Hematopoietic multipotent progenitor cell treated with erythropoietin and hydrocortisone succinate and interleukin-3 and kit ligand, for 8 days (in vitro differentiated cells): ENCODE measurements at places on chromosomes 7 and 10.

DNA sequence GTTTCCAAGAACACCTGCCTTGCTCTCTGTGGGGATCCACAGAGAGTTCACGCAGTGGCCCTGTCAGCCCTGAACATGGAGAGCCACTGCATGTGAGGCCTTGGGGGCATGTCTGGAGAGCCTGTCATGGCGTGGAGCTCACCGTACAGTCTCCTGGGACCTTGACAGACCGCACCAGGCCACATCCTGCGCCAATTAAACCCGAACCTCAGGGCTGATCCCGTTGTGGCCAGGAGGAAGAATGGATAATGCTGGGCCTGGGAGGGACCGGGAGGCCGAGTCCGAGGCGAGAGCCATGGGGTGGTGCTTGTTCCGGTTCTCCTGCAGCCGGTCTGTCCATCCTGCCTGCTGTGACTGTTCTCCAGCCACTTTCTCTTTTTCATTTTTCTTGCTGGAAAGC is 68.7 kb downstream of the DNAJB6 start:
- no peak for DNase-seq

DNA sequence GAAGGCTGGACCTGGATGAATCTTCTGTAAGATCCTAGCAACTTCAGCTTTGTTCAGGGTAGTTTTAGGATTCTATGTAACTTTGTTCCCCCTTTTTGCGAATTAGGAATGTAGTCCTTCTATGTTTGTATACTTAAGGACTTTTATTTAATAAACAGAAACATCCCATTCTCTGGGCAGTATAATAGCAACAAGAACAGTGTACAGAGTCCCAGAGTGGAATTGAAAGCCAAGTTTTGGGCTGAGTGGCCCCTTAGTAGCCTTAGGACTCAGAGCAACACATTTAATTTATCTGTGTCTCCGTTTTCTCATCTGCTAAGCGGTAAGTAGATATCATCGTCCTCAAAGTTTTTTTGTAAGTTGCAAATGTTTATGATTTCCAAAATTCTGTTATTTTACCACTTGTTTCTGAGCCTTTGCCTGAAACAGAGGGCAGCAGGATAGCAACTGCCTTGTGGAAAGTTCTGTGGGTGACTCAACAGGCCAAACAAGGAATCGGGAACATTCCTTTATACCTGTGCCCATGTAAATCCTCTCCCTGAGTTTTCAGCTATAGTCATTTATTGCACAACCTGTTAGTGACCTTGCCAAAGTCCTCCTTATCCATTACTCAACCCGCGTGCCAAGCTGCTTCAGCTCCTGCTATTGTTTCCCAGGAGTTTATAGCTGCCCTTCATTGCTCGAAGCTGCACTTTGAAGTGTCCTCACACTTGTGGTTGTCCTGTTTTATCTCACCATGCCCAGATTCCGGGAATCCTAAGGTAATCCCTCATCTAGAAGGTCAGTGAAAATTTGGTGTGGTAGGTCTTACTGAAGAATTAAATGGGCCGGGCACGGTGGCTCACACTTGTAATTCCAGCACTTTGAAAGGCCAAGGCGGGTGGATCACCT is 199.1 kb upstream of the AHR start:
- no peak for DNase-seq

GRCh38 chr7:96181174-96181573 is 140.7 kb downstream of the SLC25A13 start:
- DNase-seq = no peak

GRCh38 chr7:108406222-108406890 is 49.9 kb downstream of the NRCAM start:
- DNase-seq = no peak

GRCh38 chr7:106736508-106737201 is 75.7 kb upstream of the CCDC71L start:
- DNase-seq = peak; percentile 72

DNA sequence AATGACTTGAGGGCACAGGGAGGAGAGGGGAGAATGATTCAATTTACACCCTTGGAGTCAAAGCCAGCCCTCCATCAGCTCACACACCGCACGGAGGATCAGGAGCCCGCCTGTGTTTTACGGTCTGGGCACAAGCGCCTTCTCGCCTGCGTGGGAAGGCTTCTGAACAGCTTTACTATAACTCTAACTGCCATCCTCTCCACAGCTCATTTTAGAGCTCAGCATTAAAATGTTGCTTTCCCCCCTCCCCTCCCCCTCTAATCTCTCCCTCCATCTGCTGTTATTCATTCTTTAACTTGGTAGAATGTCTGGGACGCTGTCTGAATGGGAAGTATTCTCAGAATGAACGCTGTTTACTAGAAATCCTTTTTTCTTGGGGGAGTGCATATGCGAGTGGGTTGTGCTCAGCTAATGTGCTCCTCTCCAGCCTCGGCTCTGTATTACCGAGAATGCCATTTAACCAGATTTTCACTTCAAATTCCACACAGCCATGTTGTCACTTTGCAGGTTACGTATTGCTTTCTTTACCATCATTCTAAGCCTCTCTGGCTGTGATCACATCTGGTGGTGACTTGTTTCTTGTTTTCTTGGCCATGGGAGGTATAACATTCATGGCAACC is 140.1 kb downstream of the GFRA1 start:
- no peak for DNase-seq

DNA sequence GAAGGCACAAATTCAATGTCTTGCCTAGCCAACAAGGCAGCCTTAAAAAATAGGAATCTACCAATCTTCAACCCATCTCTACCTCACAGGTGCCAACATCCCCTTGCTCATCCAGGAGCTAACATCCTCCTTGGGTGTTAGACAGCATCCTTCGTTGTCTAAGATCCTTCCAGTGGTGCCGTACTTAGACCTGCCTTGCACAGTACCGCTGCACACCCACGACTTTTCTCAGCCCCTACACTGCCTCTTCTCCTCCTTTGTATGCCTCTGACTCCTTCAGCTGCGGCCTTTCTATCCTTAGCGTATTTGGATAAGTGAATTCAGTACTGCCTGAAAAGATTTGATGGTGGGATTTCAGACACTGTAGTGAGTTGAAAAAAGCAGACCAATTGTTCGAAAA is 15.9 kb upstream of the PRTFDC1 start:
- no peak for DNase-seq

DNA sequence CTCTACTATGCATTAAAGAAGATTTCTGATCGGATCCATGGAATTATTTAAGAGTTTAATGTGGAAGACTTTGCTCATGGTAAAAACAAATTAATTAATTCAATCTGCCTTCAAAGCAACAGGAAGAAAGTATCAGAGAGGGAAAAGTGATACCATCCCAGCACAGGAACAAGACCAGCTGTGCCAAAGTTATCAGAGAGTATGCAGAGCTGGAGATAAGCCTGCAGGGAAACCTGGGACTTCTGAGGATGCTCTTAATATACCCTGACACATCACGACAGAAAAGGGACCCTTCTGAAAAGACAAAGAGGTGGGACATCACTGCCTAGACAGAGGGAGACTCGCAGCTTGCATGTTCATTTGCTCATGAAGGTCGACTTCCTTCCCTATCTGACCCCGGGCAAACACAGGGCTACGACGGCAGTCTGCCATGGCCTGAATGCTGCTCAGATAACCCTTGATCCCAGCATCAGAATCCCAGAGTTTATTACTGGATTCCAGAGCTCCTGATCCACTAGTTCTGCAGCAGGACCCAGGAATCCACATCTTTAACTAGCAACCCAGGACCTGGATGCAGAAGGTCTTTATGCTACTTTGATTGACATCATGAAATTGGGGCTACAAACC is 29.5 kb downstream of the FAM171A1 start:
- no peak for DNase-seq

GRCh38 chr7:30799206-30799975 is 28.2 kb downstream of the MINDY4 start:
- DNase-seq = no peak

GRCh38 chr7:108072739-108073138 is 57.4 kb downstream of the LAMB4 start:
- no peak for DNase-seq

GRCh38 chr7:44415510-44415909 is 74.9 kb downstream of the NUDCD3 start:
- DNase-seq = no peak

DNA sequence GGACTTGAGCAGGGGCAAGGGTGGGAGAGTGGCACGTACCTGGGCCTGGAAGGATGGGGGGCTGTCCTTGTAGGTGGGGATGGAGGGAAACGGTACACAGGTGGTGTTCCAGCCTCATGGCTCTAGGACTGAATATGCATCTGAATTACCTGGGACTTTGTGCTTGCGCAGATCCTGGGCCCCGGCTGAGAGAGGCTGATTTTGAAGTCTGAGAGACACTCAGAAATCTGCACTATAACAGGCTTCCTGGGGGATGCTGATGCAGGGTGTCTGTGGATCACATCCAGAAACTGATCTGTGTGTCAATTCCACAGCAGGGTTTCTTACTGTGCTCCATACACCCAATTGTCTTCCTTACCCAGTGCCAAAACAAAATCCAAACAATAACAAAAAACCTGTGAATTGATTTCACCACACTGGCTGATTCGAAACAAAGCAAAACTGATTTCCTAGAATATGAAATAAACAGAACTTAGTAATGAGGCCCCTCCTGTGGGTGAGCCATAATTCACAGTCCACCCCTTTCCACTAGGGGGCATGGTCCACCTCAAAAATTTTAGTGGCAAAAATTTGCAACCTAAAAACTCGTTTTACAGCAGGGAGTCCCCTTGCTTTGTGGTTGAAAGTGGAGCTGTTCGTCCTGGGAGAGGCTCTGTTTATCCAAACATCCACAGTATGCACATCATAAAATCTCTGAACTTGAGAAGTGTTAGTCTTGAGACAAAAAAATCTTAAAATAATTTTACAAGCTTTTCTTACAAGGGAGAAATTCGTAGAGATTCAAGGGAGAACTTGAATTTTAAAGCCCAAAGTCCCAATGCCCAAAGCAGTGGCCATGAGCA is 32.0 kb upstream of the PLEKHA1 start:
- peak; percentile 38 for DNase-seq

DNA sequence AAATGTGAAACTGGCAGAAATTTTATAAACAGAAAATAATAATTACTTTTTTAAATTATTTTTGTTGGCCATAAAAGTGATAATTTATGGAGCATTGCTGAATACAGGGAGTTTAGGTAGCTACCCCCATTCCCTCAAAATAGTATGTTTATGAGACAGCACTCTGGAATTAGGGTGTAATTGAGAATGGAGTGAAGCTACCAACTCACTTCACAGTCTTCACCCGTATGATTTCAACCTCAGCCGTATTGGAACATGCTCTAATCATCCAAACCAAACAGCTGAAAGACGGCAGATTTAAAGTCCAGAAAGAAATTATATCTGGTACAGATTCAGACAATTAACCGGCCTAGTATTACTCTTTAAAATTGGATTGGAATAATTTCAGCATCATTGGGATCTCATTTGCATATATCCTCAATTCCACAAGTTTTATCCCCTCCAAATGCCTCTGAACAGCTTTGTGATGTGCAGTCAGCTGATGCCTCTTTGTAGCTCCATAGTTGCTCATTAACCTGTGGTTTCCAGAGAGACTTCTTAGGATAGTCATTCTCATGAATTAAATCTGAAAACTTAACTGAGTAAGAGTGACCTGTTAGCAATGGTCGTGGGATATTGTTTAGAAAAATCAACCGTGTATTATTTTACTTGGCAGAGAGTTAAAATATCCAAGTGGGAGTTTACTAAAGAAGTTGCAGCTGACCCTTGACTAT is 59.1 kb upstream of the GJD4 start:
- no peak for DNase-seq

DNA sequence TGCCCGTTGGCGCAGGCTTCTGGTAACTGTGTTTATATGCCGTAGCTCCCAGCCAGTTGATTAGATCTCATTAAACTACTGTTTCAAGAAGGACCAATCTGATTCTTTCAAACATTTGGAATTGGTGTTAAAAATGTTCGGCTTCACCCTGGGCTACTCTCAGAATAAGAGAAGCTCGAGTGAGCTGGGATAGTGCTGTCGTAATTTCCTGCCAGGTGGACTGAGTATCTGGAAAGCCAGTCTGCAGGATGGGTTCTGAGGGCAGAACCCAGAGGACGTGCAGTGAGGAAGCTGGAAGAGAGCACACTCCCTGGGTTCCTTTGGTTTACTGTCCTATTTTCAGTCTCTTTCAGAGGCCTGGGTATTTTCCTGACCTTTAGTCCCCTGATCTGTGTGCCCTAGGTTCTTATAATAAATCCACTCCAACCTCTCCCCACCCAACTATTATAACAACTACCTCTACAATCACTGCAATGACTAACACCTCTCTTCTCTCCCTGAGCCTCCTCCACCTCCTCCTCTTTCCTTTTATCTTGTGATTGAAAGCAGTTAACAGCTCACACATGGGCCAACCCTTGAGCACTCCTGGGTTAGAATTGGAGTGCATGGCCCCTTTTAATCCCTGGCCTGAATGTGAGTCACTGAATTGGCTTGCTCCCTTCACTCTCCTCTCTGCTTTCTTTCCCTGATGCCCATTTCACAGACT is 63.0 kb downstream of the AOAH start:
- no peak for DNase-seq

GRCh38 chr10:69709366-69709941 is 79.4 kb downstream of the FAM241B start:
- no peak for DNase-seq
